Activated T-cell treated with anti-CD3 and anti-CD28 coated beads for 1 hour (primary cell): ENCODE measurements at places on chromosomes 2 and 18.

DNA sequence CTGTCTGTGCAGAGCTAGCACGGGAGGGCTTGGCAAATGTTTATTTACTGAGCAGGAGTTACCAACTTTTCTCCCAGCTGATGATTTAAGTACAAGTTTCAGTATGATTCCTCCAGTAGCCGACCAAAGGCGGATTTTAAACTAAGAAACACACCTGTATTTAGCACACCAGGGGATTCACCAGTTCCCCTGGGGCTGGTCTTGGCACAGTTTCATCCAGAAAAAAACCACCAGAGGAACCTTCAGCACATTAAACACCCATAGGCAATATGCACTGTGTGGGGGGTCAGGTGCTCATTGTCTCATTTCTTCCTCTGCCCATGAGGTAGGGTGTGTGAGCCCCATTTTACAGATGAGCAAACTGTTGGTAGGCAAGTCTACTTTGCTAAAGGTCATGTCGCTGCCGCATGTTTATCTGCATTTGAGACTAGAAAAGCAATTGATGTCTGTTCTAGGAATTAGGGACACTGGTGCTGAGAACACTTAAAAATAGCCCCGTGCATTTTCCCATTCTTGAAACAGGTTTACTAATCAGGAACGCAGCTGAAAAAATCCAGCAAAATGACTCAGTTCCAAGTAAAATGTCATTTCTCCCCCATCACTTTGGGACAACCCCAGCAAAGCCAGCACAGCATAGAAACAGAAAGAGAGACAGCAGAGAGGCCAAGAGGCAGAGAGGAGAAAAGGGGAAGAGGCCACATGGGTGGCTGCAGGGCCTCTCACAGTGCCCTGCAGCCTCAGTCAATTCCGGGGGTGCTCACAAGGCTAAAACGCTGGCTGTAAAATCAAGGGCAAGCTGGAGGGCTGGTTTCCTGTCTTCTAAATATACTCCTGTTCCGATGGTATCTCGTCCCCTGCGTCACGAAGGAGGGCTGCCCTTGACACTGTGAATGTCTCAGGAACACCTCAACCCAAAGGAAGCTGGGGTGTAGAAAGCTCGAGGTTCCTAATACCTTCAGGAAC is 166.8 kb upstream of the ID2 start:
- peak; percentile 28 for DNase-seq

DNA sequence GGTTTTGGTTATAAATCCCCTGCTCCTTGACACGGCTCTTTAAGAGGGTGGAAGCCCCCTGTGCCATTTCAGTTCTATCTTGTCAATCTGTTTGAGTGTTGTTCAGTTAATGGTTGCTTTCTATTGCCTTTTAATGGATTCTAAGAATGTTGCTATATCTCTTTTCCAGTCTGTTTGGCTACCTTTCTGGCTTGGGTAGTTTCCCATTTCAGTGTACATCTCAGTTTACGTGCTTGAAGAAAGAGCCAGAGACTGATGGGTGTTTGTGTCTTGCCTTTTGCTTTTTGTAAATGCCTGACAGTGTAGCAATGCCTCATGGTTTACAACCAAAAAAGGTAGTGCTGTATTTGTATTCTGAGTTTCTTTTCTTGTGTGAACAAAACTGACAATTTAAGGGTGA is 45.3 kb downstream of the SPATS2L start:
- no peak for DNase-seq

DNA sequence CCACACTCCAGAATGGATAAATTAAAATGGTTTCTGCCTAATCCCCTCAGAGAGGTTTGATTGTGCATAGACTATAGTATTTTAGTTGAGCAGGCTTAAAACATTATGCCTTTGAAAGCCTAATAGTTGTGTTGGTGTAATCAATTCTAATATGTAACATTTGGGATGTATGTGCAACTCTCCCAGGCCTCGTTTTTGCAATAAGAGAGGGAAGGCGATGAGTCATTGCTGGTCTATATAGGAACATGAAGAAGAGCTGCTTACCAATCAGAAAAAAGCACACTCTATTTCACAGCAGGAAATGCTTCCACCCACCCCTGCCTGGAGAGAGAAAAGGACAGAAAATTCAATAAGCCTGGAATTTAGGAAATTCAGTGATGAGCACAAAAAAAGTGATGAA is 1424.0 kb upstream of the PIK3C3 start:
- no peak for DNase-seq

DNA sequence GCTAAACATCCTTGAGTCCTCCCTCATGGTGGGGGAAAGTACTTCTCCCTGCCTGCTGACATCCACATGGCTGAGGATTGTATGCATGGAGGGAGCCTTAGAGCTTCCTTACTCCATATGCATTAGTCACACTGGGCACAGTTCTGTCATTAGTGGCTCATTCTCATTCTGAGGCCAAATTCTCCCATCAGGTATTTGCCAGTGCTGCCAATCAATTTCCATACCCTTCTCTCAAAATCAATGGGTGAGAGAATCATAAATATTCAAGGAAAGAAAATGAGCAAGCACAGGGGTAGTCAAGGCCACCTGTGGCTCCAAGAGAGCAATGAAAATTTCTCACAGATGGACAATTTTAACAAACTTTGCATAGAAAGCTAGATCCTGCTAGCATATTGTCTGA is 422.6 kb upstream of the SETBP1 start:
- no peak for DNase-seq

DNA sequence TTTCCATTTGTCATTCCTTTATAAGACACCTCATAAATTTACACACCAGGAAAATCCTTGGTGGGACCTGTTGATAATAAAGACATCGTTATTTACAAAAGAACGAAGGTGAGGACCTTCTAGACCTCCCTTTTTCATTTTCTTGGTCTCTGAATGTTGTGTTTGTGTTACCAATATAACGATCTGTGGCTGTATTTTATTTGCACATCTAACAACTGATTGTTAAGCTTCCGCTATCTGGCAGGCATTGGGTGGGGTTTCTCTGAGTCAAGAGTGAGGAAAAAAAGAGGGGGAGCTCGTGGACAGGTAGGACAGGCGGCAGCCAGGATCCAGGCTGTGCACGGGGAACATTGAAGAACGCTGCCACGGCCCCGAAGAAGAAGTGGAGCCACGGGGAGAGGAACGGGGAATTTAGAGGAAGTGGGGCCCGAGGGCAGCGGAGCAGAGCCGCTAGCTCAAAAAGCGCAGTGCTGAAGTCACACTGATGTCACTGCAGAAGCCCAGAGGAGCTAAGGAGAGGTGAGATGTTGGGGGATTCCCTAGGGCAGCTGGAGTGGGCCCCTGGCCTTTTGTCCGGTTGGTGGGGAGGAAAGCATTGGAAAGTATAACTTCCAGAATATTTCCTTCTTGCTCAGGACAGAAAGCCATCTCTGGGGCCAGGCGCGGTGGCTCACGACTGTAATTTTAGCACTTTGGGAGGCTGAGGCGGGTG is 20.9 kb upstream of the DNMT3A start:
- peak; percentile 43 for DNase-seq

GRCh38 chr2:218992703-218993344 is 398 bp downstream of the CRYBA2 start:
- DNase-seq = no peak

- no peak for DNase-seq
Observed at GRCh38 chr2:46170611-46171350, 126.4 kb upstream of the EPAS1 start.

- DNase-seq = no peak
Observed at GRCh38 chr2:128777196-128778035, 458.7 kb upstream of the HS6ST1 start.

GRCh38 chr2:172230889-172231401 is 128.2 kb upstream of the DLX2 start:
- DNase-seq = no peak

DNA sequence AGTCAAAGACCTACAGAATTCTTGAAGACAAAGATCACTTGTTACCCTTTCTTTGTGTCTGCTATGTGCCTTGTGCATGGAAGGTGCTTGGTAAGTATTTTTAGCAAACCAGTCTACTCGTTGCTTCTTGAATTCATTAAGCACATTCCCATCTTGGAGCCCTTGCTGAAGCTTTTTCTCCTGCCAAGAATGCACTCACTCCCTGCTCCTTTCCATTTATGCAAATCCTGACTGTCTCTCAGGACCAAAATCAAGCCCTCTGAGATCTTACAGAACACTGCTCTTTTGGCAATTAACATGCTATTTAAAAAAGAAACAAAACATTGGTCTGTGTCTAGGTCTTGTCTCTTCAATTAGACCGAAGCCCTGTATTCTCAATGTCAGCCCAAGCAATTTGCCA is 75.8 kb downstream of the CLHC1 start:
- no peak for DNase-seq

- DNase-seq = no peak
Observed at GRCh38 chr2:216283038-216283900, 89.0 kb downstream of the MARCHF4 start.

- no peak for DNase-seq
Observed at GRCh38 chr2:133415210-133415876, 152.9 kb downstream of the NCKAP5 start.

DNA sequence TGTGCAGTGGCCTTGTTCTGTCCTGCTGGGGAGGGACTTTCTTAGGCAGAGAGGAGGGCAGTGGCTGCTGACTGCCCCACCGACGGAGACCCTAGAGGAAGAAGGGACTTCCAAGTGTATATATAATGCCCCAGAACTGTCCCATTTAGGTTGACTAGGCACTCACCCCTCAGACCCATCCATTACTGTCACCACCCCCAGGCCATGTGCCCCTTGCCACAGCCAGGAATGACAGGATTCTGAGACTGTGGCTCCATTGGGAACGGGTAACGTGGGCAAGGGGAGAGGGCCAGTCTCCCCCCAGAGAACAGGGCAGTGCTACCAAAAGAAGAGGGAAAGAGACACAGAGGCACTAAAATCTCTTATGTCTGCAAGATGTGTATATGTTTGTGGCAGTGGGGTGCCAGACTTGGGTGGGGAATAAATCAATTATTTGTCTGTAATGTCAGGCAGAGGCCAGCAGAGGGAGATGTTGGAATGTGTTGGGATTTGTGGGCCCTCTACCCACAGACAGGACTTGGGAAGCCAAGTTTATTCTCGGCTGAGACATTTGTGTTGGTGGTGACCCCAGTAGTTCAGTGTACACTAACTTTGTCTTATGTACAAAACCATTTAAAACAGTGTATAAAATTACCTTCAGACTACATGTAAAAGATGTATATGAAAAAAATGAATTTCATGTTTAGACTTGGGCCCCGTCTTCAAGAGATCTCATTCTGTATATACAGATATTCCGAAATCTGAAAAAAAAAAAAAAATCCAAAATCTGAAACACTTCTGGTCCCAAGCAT is 24.0 kb upstream of the TMEM37 start:
- peak; percentile 6 for DNase-seq

- DNase-seq = no peak
Observed at GRCh38 chr2:114550895-114551793, 108.7 kb downstream of the DPP10 start.

- DNase-seq = no peak
Observed at GRCh38 chr2:120580709-120581108, 155.0 kb upstream of the GLI2 start.

DNA sequence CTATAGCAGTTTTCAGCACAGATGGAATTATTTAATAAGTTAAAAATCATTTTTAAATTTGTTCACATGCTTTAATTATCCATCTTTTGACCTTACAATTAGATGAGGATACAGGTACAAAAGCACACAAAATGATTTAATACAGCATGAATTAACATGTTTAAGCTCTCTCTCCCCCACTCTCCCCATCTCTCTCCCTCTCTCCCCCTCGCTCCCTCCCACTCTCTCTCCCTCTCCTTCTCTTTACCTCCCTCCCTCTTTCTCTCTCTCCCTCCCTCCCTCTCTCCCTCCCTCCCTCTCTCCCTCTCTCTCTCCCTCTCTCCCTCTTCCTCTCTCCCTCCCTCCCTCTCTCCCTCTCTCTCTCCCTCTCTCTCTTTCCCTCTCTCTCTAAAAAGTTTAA is 7.6 kb downstream of the NBAS start:
- DNase-seq = no peak

DNA sequence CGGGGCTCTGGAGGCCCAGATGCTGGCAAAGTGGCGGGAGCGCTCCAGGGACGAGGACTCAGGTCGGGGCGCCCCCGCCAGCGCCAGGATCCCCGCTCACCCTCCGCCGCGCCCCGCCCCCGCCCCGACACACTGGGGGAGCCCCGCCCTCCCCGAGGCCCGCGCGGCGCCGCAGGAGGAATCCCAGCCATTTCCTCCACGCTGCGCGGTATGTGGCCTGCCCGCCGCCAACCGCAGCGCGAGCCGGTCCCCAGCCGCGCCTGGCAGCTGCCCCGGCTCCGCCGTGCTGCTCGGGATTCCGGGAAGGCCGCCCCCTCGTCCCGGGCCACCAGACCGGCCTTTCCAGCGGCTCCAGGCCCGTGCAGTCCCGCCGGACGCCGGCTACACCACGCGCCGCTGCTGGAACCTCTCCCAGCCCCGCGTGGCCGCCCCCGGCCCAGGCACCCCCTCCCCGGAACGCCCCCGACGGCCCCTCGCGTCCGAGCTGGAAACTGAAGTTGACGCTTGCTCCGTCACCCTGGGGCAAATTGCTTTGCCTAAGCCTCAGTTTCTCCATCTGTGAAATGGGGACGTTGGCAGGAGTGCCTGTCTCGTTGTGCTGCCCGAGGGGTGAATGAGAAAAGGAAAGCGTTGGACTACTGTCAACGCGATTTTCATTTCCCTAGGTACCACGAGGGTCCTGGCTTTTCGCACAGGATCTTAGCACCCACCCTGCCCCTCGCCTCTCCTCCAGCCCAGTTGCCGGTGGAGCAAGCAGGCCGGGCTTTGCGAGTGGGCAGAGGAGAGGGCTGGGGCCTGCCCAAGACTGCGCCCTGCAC is 53.6 kb downstream of the PKDCC start:
- peak; percentile 59 for DNase-seq
